ENCODE measurements at places on chromosomes 2 and 18.
A peak's percentile ranks its signal among the peaks of the same experiment; 100 is the strongest.

GRCh38 chr2:12269041-12269972 lies 447.4 kb upstream of the TRIB2 start:
- no peak for DNase-seq

DNA sequence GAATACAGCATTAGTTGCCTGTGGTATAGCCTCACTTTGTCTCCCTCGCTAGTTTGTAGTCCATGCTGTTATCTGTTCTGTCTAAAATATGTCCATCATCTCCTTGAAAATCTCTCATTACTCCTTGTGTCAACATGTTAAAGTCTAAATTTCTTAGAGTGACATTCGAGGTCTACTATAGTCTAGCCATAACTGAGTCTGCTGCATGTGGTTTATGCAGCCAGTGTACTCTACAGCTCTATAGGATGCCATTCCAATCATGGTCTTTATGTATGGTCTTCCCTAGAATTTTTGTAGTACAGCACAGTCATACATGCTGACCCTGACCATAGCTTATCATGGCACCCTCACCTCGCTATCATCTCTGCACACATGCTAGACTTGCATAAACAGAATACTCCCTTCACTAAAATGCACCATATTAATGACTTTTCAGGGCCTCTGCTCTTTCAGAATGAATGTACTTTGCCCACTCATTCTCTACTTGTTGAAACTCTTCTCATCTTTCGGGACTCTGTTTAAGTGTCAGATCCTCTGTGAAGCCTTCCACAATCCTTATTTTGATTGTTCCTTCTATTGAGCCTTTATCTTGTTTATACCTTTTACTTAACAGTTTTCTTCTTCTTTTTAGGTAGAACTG lies 12.8 kb downstream of the TANK start:
- no peak for DNase-seq

GRCh38 chr18:69387186-69387585 lies 13.5 kb upstream of the DOK6 start:
- no peak for DNase-seq

DNA sequence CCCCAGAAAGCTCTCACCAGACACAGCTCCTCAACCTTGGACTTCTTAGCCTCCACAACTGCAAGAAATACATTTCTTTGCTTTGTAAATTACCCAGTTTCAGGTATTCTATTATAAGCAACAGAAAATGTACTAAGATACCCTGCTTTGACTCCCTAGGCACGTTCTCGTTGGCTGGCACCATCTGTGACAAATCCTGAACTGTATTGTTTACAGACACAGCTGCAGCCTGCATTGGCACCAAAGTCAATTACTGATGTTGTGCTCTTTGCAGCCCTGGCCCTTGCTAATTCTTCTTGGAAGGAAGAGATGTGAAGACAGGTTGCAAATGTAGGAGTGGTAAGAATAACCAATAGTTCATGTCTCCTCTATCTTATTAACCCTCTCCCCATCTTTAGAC lies 72.7 kb upstream of the FAM136A start:
- DNase-seq = no peak

DNA sequence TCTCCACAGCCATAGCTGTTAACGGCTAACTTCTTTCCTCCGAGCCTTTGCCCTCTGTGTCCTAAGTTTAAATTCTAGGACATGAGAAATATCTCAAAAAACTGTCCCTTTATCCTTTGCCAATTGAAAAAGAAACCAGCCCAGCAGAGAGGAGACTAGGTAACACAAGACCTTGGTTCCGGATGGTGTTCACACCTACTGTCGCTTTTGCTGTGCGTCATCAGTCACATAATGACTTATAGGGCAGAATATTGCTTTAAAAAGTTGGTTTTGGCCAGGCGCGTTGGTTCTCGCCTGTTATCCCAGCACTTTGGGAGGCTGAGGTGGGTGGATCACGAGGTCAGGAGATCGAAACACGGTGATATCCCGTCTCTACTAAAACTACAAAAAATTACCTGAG lies 66.2 kb downstream of the SP3 start:
- no peak for DNase-seq

GRCh38 chr2:238938401-238939055 lies 90.6 kb downstream of the TWIST2 start:
- peak; percentile 89 for DNase-seq

- DNase-seq = peak; percentile 38
Measured at GRCh38 chr18:72762515-72763122, 105.2 kb downstream of the NETO1 start.

GRCh38 chr2:163255086-163255485 lies 416.5 kb upstream of the KCNH7 start:
- DNase-seq = no peak

- no peak for DNase-seq
Measured at GRCh38 chr2:39852831-39853230, 73.8 kb upstream of the THUMPD2 start.

DNA sequence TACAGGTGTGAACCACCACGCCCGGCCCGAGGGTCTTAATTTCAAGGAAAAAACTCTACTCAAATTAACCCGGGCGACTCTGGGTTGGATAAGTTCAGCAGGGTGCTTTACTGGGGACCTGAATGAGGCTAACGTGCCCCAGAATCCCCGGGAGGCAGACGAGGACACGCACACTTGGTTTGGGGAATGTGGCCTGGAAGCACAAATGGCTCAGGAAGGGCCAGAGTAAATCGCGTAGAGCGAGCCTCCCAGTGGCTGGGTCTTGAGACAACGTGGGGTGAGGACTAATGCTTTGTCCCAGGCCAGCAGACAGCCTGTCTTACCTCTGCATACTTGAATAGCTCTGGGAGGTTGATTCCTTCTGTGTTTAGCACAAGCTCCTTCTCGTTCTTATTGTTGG lies 75.8 kb downstream of the POLR1A start:
- DNase-seq = no peak

DNA sequence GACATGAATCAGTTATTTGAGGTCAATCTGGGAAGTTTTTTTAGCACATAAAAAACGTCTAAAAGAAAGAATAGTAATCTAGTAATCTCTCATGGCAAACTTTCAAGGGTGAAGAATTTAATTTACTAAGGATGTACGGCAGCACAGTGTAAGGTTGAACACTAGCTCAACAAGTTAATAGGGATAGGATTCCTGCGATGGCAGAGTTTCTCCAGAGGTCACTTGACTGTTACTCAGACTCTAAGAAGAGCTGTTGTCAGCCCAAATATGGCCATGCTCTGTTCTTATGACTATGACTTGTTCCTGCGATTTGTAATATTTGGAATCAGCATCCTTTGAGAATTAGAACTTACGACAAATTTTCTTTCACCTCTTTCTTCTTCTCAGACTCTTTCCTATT lies 553.3 kb upstream of the TNP1 start:
- no peak for DNase-seq

GRCh38 chr2:227818675-227819397 lies 5.2 kb downstream of the CCL20 start:
- no peak for DNase-seq

DNA sequence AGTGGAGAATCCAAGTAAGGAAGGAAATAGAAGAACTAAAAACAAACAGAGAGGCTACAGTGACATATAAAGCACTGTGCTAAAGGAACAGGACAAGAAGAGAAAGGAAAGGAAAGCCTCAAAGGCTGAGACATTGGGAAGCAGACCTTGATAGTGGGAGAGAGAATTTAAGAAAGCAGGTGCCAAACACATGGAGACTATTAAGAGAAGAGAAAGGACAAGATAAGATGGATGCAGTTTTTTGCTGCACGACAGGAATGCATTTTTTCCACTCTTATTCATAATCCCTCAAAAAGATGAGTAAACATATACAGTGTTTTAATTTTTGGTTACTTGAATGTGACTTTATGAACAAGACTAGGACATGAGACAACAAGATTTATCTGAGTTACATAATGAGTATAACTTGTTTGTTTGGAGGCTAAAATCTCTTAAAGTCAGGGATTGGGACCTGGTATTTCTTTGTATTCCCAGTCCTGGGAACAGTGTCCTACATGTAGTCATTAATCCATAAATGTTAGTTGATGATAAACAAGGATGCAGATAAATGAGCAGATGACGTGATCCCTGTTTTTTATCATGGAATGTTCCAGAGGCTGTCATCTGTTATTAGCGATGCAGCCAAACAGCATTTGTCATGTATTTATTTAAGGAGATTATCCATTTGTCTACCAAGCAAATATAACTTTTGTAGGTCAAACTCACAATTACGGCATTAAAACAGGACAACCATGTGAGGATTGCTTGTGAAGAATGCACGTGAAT lies 141.7 kb downstream of the DNER start:
- no peak for DNase-seq

GRCh38 chr2:237798236-237799059 lies at the start of gene RBM44:
Gene RBM44, plus strand, starts transcription at chr2:237798779. Its CDS starts 14,831 bp downstream, at chr2:237813610.
- DNase-seq = no peak

DNA sequence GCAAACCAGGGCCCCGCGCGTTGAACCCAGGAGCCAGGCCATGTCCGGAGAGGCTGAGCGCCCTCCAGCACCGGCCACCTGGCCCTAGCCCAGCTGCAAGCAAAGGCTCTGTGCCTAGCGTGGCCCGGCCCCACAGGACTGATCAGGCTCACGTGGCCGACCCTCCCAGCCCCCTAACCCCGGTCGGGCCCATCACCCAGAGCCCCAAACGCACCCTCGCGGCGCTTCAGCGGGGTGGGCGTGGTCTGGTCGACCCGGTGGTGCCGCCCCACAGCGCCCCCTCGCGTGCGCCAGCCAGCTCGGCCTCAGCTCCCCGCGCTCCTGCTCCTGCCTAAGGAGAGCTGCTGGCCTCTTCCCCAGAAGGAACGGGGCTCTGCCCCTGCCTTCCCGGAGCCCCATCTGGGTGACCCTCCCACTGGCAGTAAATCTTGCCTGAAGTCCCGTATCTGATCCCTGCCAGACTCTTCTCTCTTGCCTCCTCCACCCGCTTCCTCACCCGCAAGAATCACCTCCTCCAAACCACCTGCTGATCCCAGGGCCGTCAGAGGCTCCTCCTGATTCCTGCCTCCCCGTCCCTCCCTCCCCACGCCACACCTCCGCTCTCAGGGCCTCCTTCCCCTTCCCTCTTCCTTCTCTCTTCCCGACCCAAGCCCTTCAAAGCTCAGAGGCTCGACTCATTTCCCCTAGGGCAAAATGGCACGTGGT lies 12.3 kb upstream of the TEX51 start:
- DNase-seq = peak; percentile 88

GRCh38 chr2:21860907-21861306 lies 737.1 kb downstream of the TDRD15 start:
- DNase-seq = no peak

DNA sequence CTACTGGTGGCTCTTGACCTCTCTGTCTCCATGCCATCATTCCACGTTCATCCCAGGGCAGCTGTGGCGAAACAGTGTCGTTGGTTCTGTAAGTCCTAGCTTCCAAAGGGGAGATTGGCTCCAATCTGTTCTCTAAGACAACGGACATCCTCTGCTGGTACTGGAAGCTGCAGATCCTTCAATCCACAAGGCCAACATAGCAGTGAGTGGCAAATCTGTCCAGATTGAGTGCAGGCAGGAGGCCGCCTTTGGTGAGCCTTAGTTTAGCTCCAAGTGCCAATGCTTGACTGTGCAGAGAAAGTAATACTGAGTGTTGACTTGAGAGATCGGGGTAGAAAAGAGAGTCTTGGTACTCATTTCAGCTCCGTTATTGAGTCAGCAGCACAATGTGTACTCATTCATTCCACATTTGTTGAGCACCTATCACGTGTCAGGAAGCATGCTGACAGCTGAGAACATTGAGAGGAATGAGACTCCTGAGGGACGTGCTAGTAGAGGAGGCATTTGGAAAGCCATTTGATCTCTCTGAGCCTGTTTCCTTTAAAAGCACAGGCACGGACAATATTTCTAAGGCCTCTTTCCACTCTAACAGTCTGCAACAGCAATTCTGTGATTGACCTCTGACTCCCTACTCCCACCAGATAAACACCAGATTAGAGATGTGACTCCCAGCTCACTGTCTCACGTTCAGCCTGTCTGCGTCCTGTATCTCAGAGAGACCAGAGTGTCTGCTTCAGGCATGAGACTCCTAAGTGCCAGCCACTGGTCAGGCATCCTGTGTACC lies 306.0 kb downstream of the CLIP4 start:
- DNase-seq = peak; percentile 16

DNA sequence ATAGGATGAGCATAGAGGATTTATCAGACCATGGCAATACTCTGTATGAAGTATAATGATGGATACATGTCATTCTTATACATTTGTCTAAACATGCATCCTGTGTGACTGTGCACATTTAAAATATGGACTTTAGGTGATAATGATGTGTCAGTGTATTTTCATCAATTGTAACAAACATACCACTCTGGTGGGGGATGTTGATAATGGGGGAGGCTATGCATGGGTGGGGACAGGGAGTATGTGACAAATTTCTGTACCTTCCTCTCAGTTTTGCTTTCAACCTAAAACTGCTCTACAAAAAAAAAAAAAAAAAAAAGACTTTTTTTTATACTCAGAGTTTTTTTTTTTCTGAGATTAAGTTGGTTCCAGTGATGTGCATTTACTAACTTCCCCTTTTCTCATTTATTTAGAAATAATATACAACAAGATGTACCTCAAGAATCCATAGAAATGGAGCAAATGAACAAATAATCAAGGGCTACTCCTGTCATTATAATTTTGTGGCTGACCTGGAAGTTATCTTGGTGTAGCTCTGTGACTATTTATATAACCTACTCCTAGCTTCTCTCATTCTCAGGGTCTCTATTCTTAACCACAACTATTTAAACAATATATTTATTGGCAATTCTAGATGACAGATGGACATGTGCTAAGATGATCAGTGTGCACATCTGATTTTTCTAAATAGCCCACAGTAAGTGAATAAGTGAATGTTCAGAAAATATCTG lies 108.9 kb upstream of the ITGA4 start:
- DNase-seq = no peak

GRCh38 chr2:100786297-100786658 lies 33.7 kb upstream of the NPAS2 start:
- DNase-seq = peak; percentile 72

DNA sequence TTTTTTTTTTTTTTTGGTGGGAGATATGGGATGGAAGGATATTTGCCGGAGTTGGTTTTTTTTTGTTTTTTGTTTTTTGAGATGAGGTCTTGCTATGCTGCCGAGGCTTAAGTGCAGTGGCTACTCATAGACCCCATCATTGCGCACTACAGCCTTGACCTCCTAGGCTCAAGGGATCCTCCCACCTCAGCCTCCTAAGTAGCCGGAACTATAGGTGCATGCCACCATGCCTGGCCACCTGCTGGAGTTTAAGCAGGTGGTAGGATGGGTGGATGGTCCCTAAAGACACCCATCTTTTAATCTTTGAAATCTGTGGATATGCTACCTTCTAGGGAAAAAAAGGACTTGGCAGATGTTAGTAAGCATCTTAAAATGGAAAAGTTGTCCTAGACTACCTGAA lies 169.8 kb downstream of the TGIF1 start:
- no peak for DNase-seq

DNA sequence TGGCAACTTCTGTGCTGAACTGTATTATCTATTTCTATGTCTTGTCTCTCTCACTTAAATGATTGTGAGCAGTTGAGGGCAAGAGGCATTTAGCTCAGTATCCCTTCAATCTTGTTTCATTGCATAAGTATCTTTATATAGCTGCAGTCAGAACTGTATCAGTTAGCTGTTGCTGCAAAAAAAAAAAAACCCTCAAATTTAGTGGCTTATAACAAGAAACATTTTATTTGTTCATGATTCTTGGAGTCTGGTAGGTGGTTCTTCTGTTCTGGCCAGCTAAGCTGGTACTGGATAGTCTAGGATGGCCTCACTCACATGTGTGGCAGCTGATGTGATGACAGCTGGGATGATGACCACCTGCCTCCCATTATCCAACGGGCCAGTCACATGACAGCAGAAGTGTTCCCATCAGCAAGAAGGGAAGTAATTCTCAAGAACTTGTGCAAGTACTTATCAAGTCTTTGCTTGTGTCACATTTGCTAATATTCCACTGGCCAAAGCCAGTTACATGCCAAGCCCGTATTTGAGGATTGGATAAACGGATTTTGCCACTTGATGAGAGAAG lies 67.8 kb downstream of the SLC4A3 start:
- no peak for DNase-seq

Data from AG08396 (cell line).